ENCODE measurements at places on chromosomes 7 and 10.

DNA sequence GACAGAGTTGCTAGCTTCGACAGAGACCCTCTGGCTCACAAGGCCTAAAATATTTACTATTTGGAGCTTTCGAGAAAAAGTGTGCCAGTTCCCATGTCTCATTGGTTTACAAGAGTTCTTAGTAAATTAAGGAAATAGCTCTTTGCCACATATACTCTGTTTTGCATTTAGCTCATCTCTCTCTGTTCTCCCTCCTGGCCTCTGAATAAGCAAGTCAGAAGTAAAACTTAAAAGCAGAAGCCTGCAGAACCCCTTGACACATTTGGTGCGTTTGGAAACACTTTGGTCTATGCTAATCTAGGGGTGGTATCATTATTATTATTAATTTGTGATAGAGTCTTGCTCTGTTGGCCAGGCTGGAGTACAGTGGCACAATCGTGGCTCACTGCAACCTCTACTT lies 6.4 kb downstream of the CARD11 start:
- DNase-seq, result no peak

- no peak for DNase-seq
Observed at GRCh38 chr10:88521791-88522190, 61.3 kb downstream of the RNLS start.

DNA sequence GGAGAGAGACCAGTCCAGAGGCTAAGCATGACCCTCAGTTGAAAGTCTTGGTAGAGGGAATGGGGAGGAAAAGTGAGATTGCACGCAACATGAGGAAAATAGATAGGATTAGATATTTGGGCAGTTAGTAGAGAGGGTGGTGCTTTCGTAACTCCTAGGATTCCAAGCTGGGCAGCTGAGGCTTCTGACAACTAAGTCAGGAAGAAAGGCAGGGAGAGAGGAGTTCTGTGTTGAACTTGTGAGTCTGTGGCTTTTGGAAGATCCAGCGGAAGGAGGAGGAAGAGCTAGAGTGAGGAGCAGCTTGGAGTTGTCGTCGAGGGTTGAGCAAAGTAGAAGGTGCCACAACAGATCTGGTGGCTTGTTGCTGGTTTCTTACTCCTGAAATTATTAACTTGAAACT lies 21.8 kb downstream of the CUL1 start:
- no peak for DNase-seq

DNA sequence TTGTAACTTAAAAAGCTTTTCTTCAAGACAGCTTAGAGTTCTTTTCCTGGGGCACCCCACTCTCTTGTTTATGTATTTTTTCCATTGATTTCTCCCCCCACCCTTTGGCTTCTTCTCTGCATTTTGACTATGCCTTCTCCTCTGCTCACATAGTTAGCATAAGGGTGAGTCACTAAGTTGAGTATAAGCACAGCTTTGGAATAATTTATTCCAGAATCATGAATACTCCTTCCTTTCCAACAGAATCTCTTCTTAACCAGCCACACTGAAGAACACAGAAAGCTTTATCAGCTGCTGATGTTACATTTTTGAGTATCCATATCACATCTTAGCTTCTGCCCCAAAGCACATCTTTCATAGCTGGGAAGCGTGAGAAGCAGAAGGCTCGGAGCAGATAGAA lies 449.5 kb upstream of the MKI67 start:
- DNase-seq, result no peak

DNA sequence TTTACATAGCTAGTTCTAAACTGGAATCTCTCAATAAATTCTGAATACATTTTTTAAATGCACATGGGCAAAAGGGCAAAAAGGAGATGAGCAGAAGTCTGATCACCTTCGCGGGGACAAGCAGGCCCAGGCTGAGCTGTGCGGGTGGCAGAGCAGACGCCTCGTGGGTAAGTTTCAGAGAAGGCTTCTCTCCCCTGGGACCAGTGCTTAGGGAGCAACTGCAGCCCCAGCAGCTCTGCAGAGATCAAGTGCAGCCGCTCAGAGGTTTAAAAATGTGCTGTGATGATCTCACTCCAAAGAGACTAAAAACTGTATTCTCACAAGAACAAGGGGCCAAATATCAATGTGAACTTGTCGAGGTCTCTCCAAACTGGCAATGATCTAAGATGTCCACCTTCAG lies 264.3 kb upstream of the RNF32 start:
- DNase-seq, result no peak

DNA sequence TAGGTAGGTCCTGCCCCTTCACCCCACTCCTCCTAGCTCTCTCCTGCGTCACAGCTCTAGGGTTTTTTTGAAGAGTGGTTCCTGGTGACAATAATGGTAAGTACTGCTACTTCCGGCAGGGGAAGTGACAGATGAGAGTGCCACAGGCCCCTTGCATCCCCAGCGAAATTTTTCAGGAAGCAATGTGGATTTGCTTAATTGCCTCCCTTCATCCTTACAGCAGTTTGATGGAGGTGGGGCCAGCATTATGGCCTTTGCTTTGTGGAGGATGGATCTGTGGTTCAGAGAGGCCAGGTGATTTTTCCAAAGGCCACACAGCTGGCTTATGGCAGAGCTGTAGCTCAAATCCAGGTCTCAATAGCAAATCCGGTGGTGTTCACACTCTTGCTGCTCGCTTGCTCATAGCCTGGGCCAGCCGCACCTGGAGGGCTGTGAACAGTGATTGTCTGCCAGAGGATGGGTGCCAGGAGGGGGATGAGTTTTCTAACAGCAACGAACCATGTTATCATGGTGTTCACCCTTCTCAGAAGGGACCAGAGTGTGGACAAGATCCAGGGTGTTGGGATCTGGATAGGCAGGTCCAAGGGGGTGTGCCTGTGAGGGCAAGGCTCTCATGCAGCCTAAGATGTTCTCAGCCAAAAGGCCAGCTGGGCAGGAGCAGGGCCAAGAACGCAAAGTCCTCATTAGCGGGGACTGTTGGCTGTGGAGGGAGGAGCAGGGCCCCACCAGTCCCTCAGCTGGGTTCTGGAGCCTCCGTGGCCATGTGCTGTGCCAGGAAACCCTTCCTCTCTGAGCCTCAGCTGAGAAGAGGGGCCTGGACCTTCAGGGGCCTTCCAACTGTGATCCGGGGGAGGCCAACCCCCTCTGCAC lies 89.0 kb downstream of the EMX2 start:
- DNase-seq, result no peak

DNA sequence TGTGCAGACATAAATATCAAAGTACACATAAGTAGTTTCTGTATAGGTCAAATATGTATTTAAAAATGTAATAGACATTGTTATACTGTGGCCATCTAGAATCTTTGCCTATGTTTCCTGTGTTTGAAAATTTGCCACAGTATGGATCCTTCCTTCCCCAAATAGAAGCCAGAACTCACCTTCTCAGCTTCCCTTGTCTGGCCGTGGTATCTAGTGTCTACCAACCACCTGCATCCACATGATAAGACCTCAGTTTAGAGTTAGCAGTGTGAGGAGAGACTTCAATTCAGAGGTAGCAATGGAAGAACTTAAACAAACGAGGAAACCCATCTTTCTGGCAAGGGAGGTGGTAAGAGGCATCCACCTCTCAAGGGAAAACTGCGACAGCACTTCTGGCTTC lies 4.9 kb downstream of the TRDMT1 start:
- DNase-seq, result no peak

GRCh38 chr7:29146057-29146706 lies at the start of gene CPVL:
TSS of gene CPVL (minus strand) at chr7:29146537. CDS start at chr7:29121061, 25,476 bp downstream.
- no peak for DNase-seq

GRCh38 chr7:55488804-55489340 lies 83.4 kb downstream of the VOPP1 start:
- DNase-seq, result no peak

- no peak for DNase-seq
Observed at GRCh38 chr7:79157281-79157680, 296.2 kb downstream of the MAGI2 start.

GRCh38 chr10:60731134-60731885 lies 47.0 kb upstream of the CDK1 start:
- DNase-seq, result no peak

DNA sequence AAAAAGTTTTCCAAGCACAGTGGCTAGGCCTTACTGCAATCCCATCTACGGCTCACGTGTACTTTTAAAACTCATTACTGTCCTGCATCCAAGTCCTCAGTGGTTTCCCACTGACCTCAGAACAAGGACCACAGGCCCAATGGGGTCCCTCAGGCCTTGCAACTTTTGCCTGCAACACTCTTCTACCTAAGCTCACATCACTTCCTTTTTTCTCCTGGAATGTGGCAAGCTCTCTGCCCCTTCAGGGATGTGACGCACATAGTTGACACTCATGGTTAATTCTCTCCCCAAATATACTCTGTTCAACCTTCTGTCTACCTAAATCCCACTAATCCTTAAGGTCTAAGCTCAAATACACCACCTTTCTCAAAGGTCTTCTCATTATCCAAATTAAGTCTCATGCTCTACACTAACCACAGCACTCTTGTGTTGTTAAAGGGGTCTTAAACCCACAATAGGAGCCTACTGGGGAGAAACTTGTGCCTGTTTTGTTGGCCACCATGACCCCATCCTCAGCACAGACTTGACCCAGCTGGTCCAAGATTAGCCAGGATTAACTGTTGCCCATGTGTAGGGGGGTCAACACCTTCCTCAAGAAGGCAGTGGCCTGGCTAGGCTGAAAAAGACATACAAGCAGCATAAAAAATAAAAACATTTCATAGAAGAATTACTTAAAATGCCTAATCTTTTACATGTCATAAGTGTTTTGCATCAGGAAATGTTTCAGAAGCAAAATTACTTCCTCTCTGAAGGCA lies 15.2 kb downstream of the HNRNPF start:
- no peak for DNase-seq

GRCh38 chr10:72276421-72277339 lies 3.0 kb downstream of the DDIT4 start:
- DNase-seq, result no peak

GRCh38 chr7:31020652-31021051 lies 31.5 kb upstream of the ADCYAP1R1 start:
- no peak for DNase-seq

GRCh38 chr7:82234457-82235049 lies 209.0 kb downstream of the CACNA2D1 start:
- DNase-seq, result peak; percentile 58

- DNase-seq, result peak; percentile 29
Observed at GRCh38 chr10:45418849-45419675, 45.0 kb downstream of the ALOX5 start.

DNA sequence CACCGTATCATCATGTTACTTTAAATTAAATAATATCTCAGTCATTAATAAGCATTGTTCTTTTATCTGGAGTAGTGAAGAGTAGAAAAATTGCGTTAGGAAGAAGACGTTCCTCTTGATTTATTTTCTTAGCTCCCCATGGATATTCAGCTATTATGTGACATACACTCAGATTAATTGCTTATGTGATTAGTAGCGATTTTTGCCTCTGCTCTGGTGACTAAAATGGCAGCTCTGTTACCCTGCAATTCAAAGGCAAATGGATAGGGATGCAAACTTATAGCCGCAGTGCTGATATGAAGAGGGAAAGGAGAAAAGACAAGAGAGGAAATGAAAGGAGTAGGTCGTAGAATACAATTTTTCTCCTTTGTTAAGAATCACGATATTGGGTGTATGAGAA lies 188.4 kb upstream of the MALRD1 start:
- no peak for DNase-seq

GRCh38 chr7:52863652-52864051 lies 171.8 kb upstream of the POM121L12 start:
- DNase-seq, result no peak

GRCh38 chr7:154868921-154869320 lies 134.0 kb downstream of the PAXIP1 start:
- DNase-seq, result no peak

- DNase-seq, result no peak
Observed at GRCh38 chr10:77248104-77248790, 389.4 kb downstream of the KCNMA1 start.

GRCh38 chr7:92925876-92926696 lies 89.7 kb upstream of the CDK6 start:
- DNase-seq, result no peak

- peak; percentile 91 for DNase-seq
Observed at GRCh38 chr10:10824591-10825148, 193.0 kb upstream of the CELF2 start.

GRCh38 chr10:70459061-70459773 lies 17.7 kb upstream of the NODAL start:
- DNase-seq, result no peak

- no peak for DNase-seq
Observed at GRCh38 chr10:110842326-110842904, 29.3 kb upstream of the PDCD4 start.

DNA sequence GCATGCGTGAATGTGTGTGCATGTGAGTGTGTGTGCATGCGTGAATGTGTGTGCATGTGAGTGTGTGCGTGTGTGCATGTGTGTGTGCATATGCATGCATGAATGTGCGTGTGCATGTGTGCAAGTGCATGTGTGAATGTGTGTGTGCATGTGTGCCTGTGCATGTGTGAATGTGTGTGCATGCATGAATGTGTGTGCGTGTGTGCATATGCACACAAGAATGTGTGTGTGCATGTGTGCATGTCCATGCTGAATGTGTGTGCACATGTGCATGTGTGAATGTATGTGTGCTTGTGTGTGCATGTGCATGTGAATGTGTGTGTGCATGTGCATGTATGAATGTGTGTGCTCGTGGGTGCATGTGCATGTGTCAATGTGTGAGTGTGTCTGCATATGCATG lies 42.1 kb upstream of the NUB1 start:
- no peak for DNase-seq

DNA sequence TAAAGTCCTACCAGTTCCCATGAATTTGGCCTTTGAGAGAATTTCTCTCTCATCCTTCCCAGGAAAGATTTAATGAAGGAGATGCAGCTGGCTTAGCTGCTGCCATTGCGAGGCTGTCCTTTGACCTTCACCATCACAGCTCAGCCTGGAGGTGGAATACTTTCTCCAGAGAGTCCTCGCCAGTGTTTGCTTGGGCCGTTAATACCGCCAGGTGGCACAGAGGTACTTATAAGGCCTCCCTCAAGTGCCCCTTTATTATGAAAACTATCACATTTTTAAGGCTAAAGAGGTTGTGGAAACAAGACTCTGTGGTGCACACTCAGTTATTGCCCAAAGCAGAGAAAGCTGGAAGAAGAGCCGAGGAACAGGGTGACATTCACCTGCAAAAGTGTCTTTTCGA lies 330.6 kb downstream of the CCSER2 start:
- no peak for DNase-seq

- DNase-seq, result no peak
Observed at GRCh38 chr7:127208351-127208750, 44.4 kb downstream of the GRM8 start.

GRCh38 chr7:150738092-150738491 lies 874 bp downstream of the GIMAP5 start:
- peak; percentile 47 for DNase-seq

GRCh38 chr7:122304319-122304975 lies at the start of gene FEZF1:
TSS of gene FEZF1 (minus strand) at chr7:122304750. CDS start at chr7:122304437, 313 bp downstream.
- no peak for DNase-seq

Data from dermis microvascular lymphatic vessel endothelial cell (primary cell).